ENCODE measurements at places on chromosomes 3 and 15.
A peak's percentile ranks its signal among the peaks of the same experiment; 100 is the strongest.

GRCh38 chr15:76169018-76169417 is 109.2 kb downstream of the TMEM266 start:
- no peak for DNase-seq

GRCh38 chr15:101675015-101675414 is 22.8 kb upstream of the TM2D3 start:
- peak; percentile 42 for DNase-seq

DNA sequence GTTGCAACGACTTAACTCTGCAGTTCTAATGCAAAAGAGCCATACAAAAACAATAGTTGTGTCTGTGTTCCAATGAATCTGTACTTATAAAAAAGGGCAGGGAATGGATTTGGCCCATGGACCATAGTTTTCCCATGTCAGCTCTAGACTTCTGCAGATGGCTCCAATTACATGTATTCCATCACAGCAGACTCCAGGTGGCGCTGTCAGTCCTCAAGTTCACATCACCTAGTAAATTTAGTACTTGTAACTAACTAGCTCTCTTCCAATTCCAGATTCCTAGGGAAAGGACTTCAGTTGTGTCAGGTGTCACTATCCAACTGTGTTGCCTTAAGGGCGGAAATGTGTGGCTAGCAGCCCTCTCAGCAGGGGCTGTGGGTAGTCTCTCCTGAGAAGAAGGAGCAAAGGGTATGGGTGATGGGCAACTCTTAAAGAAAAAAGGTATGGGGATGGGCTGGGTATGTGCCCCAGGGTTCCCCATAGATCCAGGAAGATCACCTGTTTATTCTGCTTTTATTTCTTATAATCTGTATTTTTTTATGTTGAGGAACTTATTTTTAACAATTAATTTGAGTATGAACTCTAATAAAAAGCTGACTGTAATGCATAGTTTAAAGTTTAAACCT is 36.2 kb downstream of the BBS4 start:
- DNase-seq = peak; percentile 67

DNA sequence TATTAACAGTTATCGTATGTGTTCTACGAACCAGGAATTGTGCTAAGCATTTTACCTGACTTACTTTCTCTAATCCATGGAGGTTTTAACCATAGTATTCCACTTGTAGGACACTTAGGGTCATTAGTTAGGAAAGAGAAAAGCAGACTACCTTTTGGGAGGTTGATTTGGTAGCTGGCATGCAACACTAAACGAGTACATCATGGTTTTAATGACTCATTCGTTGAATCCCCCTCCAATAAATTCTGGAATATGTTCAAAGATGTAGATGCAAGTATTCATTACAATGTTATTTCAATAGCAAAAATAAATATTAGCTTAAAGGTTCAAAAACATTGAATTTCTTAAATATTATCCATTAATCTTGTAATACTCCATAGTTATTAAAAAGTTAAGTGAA is 162.5 kb downstream of the FMN1 start:
- DNase-seq = no peak

GRCh38 chr3:150921209-150921608 is 16.0 kb upstream of the MINDY4B start:
- no peak for DNase-seq

DNA sequence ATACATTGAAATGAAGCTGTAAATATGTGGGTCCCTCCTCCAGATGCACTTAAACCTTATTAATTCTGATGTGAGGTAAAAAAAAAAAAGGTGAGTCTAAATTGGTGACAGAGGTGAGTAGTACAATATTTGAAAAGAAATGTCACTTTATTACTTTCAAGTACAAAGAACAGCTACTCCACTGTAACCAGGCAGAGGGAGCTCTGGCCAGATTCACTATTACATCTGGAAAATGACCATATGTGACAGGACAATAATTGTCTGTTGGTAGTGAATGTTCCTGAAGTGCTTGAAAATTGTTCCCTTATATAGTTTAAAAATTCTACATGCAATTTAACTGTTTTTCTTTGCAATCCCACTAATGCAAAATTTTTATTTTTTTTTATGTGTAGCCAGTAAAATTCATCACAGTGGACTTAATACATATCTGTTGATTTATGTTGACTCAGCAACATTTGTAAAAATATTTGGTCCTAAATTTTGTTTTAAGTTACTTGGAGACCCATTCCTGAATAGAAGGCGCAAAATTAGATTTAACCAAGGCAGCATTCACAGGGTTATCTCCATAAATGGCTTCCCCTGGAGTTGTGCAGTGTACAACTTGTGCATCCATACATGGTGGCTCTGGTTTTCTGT is 231.9 kb upstream of the TBC1D5 start:
- DNase-seq = no peak

Measured in stromal cell of bone marrow (primary cell).